ENCODE measurements at places on chromosomes 12 and 14.

GRCh38 chr14:103138301-103139131 lies 15.3 kb downstream of the TNFAIP2 start:
- no peak for DNase-seq

DNA sequence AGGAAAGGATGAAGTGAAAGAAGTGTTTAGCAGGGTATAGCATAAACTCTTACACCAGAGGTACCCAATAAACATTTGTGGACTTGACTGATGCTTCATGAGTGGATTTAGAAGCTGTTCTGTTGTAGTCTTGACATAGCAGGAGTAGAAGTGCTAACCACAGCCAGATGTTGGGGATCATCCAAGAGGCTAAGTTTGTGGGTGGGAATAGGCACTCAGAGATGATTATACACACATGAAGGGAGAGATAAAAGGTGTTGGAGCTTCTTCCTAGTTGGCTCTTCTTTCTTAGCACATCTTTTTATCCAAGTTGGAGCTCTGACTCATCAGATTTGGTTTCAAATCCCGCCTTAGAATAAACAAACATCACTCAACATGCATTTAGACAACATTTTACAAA lies 166.7 kb upstream of the E2F7 start:
- no peak for DNase-seq

DNA sequence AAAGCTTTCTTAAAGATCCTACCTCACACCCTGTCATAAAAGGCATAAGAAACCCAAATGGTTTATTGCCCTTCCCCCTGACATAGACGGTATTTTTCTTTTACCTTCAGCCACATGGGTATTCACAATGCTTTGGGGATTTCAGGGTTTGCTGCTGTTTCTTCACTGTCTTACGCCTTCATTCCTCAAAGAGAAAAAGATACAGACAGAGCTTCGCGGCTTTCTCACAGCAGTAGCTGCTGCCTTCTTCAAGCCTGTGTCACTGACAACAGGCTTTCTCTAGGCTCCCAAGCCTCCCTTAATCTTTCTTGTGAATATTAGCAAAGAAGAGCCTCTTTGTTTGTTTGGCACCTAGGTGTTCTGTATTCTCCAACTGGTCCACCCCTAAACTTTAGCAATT lies 197.4 kb upstream of the ARID2 start:
- DNase-seq = no peak

DNA sequence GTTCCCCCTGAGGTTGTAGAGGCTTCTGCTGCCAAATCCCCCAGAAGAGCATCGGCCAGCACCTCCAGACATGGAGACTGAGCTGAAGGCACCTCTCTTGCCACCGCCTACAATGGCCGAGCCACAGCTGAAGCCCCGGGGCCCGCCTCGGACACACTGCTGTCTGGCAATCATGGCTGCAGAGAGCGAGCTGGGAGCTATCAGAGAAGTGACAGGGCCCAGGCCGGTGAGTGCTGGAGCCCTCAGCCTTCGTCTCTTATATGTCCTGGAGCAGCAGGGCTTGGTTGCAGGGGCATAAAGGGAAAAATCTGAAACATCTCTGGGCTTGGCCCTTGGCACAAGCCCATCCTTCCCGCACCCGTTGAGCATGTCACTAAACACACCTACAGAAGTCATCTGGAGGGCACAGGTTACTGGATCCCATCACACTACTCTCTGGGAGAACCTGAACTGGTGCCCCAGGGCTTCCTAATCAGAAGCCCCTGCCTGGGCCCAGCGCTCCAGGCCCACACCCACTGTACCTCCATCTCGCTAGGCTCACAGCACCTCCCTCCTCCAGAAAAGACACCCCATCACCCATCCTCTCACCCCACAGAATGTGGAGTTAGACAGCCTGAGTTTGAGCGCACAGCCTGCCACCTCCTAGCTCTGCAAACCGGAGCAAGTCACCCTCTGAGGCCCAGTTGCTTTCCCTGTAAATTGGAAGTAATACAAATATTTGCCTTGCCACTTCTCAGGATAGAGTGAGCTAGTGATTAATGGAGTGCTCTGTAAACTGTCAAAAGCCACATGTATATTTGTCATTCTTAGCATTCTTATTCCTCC lies at the start of gene KRT4:
Gene KRT4 (minus strand): TSS at position 232 of the 825 bp plus-strand sequence. CDS start 58 bp downstream, at position 174.
- no peak for DNase-seq

DNA sequence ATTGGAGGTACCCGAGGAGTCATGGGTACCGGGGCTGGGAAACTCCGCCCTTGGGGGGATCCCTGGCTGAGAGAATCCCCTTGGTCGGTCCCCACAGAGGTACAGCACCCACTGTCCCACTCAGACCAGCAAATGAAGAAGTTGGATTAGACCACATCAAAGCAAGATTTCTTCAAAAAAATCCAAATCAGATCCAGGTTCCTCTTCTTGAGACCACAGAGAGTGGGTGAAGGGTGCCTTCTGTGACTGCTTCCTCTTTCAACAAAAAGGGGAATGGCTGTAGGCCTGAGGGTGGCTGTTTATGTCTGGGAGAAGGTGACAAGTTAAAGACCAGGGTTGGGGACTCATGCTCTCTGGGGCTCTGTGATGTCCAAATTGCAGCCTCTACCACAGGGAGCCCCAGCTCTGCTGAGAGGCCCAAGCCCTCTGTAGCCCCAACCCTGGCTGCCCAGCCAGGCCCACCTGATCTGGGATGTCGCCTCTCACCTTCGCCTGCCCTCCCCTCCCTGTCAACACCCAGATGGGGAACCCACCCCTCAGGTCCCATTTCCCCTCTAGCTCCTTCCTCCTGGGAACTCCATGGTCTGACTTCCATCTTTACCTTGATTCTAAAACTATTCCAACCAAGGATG lies 50.9 kb downstream of the ZFP36L1 start:
- no peak for DNase-seq

- DNase-seq = no peak
Measured at GRCh38 chr14:101000711-101001250, 97.3 kb upstream of the RTL1 start.

DNA sequence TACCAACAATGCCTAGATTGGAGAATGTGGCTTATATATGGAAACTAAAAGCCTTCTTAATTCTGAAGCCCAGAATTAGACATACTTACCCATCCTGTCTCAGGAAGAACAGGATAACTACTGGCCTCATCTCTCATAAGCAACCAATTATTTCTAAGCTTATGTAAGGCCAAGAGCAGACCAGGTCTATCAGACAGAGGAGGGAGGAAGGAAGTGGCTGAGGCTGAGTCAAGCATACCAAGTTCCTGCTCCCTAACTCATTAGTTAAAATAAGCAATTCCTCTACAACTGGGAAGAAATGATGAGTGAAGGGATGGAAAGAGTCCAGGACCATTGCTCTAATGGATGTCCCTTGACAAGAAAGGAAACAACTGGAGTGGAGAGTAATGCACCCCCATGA lies 27.0 kb upstream of the INSM2 start:
- no peak for DNase-seq

- no peak for DNase-seq
Measured at GRCh38 chr12:108519558-108519957, 4.5 kb downstream of the FICD start.

DNA sequence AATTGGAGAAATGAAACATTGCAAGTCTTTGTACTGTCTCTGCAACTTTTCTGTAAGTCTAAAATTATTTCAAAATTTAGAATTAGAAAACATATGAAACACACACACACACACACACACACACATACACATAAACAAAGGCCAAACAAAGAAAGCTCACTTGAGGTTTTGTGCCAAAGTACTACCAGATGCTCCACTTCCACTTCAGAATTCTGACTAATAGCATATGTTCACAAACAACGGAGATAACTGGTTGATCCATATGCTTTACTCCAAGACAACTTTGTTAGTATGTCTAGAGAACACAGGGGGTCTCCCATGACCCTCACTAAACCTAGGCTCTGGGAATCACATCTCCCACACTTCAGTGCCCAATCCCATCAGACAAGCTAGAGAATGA lies 133.8 kb upstream of the CLEC14A start:
- DNase-seq = no peak

GRCh38 chr12:71649401-71649800 lies 14.2 kb downstream of the ZFC3H1 start:
- DNase-seq = no peak

GRCh38 chr12:80226576-80226975 lies 127.2 kb downstream of the OTOGL start:
- DNase-seq = no peak

DNA sequence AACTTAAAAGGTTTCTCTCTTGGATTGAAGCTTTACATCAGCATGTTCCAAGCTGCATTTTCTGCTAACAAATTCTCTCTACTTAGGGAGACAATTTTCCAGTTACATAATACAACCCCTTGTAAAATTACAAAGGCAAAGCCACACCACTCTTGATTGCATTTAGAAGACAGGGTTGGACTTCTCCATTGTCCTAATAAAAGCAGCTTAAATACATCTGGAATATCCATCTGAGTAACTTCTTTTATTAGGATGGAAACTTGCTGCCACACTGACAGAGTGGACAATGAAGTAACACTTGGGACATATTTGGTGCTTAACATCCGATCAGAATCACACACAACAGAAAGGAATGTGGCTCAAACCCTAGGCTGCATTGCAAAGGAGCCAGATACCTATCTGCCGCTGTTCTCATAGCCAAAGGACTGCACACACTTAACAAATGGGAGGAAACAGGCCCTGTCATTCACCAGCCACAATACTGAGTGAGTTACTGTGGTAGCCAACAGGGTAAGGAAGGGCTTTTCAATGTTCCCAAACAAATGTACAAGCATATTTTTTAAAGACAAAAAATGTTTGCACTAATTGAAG lies 157.2 kb downstream of the PAX9 start:
- DNase-seq = no peak

GRCh38 chr12:68793975-68794652 lies 13.9 kb upstream of the MDM2 start:
- no peak for DNase-seq

- no peak for DNase-seq
Measured at GRCh38 chr12:132329036-132329719, at the start of gene GALNT9. Gene GALNT9 (minus strand): TSS chr12:132329589. CDS start chr12:132329203, 386 bp downstream.

- DNase-seq = no peak
Measured at GRCh38 chr14:93980456-93981201, 4.3 kb upstream of the ASB2 start.

GRCh38 chr14:62079038-62079437 lies 316.8 kb downstream of the SNAPC1 start:
- no peak for DNase-seq

DNA sequence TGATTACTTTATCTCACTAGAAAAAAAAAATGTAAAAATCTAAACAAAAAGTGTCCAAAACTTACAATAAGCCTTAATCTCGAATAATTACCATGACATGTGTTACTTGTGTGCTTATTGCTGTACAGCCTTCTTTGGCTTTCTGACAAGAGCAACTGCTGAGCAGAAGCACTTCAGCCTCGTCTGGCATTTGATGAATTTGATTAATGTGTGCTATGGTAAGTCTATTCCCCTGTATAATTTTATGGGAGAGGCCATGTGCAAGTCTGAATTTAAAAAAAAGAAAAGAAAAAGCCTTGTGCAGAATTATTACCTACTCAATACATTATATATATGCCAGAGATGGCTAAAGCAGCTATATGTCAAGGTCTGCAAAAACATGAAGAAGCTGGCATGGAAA lies 113.9 kb downstream of the AEBP2 start:
- no peak for DNase-seq

- no peak for DNase-seq
Measured at GRCh38 chr14:52422650-52423356, 108.7 kb downstream of the PTGER2 start.

DNA sequence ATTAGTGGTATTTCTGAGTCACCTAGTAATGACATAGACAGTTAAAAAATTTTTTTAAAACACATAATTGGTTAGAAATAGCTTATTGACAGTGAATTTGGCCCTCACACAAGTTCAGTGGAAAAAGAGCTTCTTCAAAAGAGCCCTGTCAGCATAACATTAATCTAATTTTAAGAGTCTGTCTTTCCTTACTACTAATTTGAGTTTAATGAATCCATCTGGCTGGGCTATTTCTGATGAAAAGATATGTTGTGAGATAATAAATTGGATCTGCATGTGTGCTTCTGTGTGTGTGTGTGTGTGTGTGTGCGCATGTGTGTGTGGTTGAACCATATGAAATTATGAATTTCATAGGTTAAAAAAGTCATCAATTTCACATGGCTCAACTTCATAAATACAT lies 1045.2 kb downstream of the FLRT2 start:
- no peak for DNase-seq

GRCh38 chr12:69994724-69995173 lies 169.7 kb downstream of the MYRFL start:
- no peak for DNase-seq

DNA sequence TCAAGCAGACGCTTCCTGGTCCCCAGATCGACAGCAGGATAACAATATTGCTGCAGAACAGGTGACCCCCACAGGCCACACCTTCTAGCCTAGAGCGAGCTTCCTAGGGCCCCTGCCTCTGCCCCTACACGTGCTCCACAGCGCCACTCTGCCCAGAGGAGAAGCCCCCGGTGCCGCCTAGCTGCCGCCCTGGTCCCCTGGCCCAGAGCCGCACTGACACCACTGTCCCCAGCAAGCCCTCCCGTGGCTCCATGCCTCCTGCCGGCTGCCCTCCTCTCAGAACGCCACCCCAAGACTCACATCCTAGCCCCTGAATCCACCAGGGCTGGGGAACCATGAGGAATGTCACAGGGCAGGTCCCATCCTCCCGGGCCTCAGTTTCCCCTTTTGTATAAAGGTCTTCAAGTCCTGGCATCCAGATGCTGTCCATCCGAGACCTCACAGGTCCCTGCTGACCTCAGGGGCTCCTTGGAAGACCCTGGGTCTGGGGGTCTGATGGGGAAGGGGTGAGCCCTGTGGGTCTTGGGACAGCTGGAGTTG lies 31.0 kb downstream of the JAG2 start:
- no peak for DNase-seq

DNA sequence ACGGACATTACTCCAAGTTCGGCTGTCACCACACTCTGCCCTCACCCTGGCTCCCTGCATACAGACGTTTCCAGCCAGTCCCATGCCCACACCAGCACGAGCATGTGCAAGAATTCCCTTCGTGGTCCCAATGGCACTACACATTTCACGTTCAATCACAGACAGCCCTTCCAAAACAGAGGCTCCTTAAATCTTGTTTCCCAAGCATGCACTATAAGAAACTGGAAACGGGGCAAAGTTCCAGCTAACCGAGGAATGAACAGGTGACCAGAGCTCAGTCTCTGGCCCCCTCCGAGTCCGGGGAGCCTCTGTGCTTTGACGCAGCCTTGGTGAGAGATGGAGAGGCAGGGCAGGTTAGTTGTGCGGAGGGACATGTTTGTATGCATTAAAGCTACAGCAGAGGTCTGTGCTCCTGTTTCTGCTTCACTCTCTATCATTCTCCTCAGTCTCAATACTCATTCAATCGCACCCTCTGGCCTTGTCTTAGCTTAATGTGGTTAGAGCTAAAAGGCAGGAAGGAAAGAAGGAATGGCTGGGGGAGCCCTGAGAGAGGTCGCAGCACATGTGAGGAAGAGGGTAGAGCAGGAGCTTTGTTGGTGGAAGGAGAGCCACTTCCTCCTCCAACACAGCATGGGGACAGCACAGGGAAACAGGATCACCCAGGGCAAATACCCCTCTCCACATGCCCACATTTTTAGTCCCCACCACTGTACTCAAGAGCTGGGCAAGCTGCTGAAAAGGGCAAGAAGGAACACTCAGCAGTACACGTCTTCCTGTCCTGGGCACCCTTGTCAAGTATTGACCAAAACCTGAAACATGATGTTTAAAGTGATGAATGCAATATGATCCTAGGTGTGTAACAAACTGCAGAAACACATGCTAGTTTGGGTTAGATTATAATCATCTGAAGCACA lies 12.2 kb upstream of the SELPLG start:
- no peak for DNase-seq

GRCh38 chr12:80778005-80778541 lies 61.4 kb downstream of the MYF5 start:
- DNase-seq = no peak

All from activated T-helper 1 cell treated with anti-CD3 and anti-CD28 coated beads, Interleukin-2, amount 50 U/mL, for 16 hours (primary cell).